ENCODE measurements at places on chromosomes 4 and X.

DNA sequence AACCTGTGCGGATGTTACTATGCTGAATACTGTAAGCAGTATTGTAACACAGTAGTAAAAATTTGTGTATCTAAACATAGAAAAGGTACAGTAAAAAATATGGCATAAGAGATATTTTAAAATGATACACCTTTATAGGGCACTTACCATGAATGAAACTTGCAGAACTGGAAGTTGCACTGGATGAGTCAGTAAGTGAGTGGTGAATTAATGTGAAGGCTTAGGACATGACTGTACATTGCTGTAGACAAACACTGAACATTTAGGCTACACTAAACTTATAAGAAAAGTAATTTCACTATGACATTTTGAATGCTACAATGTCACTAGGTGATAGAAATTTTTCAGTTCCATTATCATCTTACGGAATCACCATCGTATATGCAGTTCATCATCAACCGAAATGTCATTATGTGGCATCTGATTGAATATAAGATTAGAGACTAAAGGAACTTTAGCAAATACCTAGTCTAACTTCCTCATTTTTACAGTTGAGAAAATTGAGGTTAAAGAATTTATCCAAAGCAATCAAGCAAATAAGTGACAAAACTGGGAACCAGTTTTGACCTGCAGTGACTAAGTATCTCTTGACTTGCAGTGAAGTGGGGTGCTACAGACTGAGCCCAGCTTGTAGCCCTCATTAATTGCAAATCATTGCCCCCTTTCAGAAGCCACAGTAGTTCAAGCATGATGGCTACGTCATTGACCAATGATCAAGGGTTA, 55.3 kb downstream of the EGF start:
- H3K27me3 ChIP-seq: peaks cover 4% of the 10 kb centered on the region
- H3K4me1 ChIP-seq: no peaks in the 10 kb centered on the region
- DNase-seq: no peak

GRCh38 chr4:114921790-114922591, 191.4 kb downstream of the NDST4 start:
- H3K4me1 ChIP-seq: peaks cover 19% of the 10 kb centered on the region
- H3K27ac ChIP-seq: no peak overlapping the region
- no peak for DNase-seq
- H3K36me3 ChIP-seq: no peaks in the 10 kb centered on the region
- H3K27me3 ChIP-seq: no peaks in the 10 kb centered on the region

DNA sequence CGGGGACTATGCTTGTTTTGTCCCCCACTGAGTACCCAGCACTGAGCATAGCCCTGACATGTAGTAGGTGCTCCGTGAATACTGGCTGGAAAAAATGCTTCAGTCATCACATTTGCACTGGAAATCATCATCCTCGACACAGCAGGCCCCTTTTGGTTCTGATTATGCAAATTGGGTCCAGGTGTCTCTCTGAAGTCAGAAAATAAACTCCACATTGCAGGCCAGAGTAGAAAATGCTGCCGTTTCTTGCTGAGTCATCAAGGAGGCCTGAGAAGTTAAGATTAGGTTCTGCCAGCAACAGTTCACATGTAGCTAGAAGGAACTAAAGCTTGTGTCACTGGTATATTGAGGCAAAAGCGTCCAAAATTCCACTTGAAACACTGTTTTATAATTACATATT, 15.0 kb upstream of the STK32B start:
- peaks cover 31% of the 10 kb centered on the region for H3K4me1 ChIP-seq
- no peak overlapping the region for H3K27ac ChIP-seq
- H3K27me3 ChIP-seq: peaks cover 9% of the 10 kb centered on the region

GRCh38 chr4:138669479-138670315, 345.9 kb upstream of the NOCT start:
- peaks cover 41% of the 10 kb centered on the region for H3K4me1 ChIP-seq
- H3K4me3 ChIP-seq: no peak overlapping the region
- DNase-seq: no peak
- no peaks in the 10 kb centered on the region for H3K36me3 ChIP-seq
- no peak overlapping the region for H3K27ac ChIP-seq
- H3K27me3 ChIP-seq: no peaks in the 10 kb centered on the region

GRCh38 chrX:52363247-52363883, 5.5 kb upstream of the XAGE2 start:
- H3K27ac ChIP-seq: no peak overlapping the region
- H3K27me3 ChIP-seq: no peaks in the 10 kb centered on the region
- no peaks in the 10 kb centered on the region for H3K36me3 ChIP-seq
- no peaks in the 10 kb centered on the region for H3K4me1 ChIP-seq
- DNase-seq: no peak
- no peak overlapping the region for H3K4me3 ChIP-seq

All from nephron progenitor cell (in vitro differentiated cells).